ENCODE measurements at places on chromosomes 3 and 15.
A peak's percentile ranks its signal among the peaks of the same experiment; 100 is the strongest.

DNA sequence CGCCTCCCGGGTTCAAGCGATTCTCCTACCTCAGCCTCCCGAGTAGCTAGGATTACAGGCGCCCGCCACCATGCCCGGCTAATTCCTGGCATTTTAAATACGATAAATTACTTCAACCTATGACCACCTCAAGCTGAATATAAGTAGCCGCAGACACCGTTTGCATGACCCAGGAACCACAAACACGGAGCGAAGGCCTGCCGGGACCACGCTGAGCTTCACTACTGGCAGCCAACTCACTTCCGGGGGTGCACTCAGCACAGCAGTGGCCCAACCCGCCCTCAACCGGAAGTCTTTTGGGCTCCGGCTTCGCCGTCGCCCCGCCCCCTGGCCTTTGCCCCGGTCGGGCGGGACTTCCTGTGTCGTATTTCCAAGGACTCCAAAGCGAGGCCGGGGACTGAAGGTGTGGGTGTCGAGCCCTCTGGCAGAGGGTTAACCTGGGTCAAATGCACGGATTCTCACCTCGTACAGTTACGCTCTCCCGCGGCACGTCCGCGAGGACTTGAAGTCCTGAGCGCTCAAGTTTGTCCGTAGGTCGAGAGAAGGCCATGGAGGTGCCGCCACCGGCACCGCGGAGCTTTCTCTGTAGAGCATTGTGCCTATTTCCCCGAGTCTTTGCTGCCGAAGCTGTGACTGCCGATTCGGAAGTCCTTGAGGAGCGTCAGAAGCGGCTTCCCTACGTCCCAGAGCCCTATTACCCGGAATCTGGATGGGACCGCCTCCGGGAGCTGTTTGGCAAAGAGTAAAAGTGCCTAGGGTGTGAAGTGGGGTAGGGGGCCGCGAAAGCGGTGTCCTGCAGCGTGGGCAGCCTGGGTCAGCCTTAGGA, at the start of gene TIMMDC1:
Gene TIMMDC1, plus strand, starts transcription at position 362 of the 826 bp plus-strand sequence. Its CDS starts 187 bp downstream, at position 549.
- peak within 1 kb of the TSS; percentile 95 for H3K27ac ChIP-seq
- H3K4me3 ChIP-seq, result peak within 1 kb of the TSS; percentile 96
- H3K27me3 ChIP-seq, result no peaks in the 10 kb centered on the region
- peak; percentile 96 for DNase-seq
- peaks cover 29% of the 10 kb centered on the region for H3K36me3 ChIP-seq

DNA sequence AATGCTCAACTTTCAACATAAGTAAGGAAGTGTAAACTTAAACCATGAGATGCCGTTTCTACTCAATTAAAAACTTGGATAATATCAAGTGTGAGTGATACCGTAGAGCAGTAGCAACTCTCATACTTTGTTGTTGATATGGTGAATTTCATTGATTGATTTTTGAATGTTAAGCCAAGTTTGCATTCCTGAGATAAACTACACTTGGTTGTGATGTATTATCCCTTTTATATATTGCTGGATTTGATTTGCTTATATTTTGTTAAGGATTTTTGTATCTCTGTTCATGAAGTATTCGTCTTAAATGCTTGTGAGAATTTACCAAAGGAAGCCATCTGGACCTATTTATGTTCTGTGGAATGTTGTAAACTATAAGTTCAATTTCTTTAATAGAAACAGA, 21.7 kb downstream of the SLMAP start:
- H3K4me3 ChIP-seq, result no peak overlapping the region
- DNase-seq, result no peak
- peaks cover 19% of the 10 kb centered on the region for H3K36me3 ChIP-seq
- no peak overlapping the region for H3K27ac ChIP-seq
- H3K27me3 ChIP-seq, result no peaks in the 10 kb centered on the region

GRCh38 chr3:46107682-46108081, 80.4 kb upstream of the XCR1 start:
- peaks cover 4% of the 10 kb centered on the region for H3K36me3 ChIP-seq
- H3K4me3 ChIP-seq, result no peak overlapping the region
- H3K27ac ChIP-seq, result no peak overlapping the region
- no peak for DNase-seq
- peaks cover 35% of the 10 kb centered on the region for H3K4me1 ChIP-seq

GRCh38 chr3:94234177-94234788, 171.4 kb downstream of the NSUN3 start:
- no peak for DNase-seq
- H3K36me3 ChIP-seq, result no peaks in the 10 kb centered on the region
- no peak overlapping the region for H3K27ac ChIP-seq
- H3K27me3 ChIP-seq, result no peaks in the 10 kb centered on the region

GRCh38 chr3:169633789-169634188, 29.7 kb downstream of the MECOM start:
- peaks cover 4% of the 10 kb centered on the region for H3K27me3 ChIP-seq
- H3K36me3 ChIP-seq, result no peaks in the 10 kb centered on the region
- H3K4me3 ChIP-seq, result no peak overlapping the region
- H3K4me1 ChIP-seq, result no peaks in the 10 kb centered on the region

DNA sequence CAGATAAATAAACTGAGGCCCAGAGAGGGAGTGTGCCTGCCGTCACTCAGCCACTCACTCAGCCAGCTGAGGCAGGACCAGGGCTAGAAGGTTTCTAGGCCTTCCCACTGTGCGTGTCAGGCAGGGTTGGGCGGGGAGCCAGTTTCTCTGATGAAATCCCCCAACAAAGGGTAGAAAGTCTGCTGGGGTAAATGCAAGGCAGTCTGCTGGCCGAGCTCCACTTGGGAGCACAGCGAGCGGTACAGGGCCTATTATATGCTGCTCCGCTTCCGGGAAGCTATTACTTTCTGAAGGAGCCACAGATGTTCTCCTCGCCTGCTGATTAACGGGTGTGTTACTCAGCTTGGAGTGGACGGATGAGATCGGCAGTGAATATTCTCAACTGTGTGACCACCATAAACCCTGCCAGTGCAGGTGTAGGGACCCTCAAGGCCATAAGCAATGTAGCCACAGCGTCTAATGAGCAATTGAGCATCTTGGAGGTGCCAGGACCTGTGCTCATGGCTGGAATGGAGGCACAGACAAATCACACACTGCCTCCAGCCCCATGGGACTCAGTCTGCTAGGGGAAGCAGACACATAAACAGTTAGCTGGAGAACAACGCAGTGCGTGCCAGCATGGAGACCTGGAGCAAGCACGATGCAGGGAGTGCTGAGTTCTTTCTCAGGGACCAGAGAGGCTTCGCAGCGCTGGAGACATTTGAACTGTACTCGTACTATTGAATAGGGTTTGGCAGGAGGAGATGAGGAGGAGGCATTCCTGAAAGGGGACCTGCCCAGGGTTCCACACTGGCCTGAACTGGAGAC, 42.1 kb downstream of the CORO2B start:
- H3K27ac ChIP-seq, result no peak overlapping the region
- no peak overlapping the region for H3K4me3 ChIP-seq
- DNase-seq, result no peak
- H3K36me3 ChIP-seq, result no peaks in the 10 kb centered on the region

DNA sequence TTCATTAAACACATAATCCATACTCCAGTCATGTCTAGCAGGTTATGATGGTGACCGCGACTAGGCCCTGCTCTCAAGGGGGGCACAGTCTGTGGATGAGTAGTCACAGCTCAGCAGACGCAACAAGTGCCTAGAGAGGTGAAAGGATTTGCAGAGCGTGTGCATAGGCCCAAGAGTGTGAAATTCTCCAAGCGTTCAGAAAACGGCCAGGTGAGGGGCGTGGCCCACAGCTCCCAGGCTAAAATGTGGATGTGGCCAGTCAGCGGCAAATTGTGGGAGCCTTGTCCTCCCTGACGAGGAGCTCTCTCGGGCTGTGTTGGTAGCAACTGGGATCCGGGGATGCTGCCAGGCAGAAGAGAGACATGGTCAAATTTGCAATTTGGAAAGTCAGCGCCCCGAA, 46.4 kb upstream of the TSEN2 start:
- H3K27me3 ChIP-seq, result peaks cover 12% of the 10 kb centered on the region
- H3K36me3 ChIP-seq, result peaks cover 4% of the 10 kb centered on the region
- no peak overlapping the region for H3K4me3 ChIP-seq
- DNase-seq, result no peak

GRCh38 chr3:15919971-15920370, 122.2 kb upstream of the ANKRD28 start:
- peaks cover 11% of the 10 kb centered on the region for H3K27me3 ChIP-seq
- no peak for DNase-seq
- no peak overlapping the region for H3K4me3 ChIP-seq
- no peaks in the 10 kb centered on the region for H3K36me3 ChIP-seq
- H3K27ac ChIP-seq, result no peak overlapping the region
- H3K4me1 ChIP-seq, result peaks cover 1% of the 10 kb centered on the region

DNA sequence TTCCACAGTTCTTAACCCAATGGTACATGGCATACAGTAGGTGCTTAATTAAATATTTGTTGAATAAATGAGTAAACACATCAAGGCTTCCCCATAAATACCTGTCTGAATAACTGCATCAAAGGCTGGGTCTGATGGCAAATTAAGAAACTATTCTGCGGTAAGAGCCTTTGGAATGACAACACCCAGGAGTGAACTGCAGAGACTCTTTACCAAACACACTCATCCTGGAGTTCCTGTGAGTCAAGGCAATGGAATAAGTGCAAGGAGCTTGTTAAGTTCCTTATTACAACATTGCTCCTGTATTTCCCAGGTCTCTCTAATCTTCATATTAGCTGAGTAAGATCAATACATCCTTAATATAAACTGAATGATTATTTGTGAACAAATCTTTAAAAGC, 119.9 kb upstream of the STT3B start:
- H3K36me3 ChIP-seq, result no peaks in the 10 kb centered on the region
- no peaks in the 10 kb centered on the region for H3K4me1 ChIP-seq
- peaks cover 8% of the 10 kb centered on the region for H3K27me3 ChIP-seq

DNA sequence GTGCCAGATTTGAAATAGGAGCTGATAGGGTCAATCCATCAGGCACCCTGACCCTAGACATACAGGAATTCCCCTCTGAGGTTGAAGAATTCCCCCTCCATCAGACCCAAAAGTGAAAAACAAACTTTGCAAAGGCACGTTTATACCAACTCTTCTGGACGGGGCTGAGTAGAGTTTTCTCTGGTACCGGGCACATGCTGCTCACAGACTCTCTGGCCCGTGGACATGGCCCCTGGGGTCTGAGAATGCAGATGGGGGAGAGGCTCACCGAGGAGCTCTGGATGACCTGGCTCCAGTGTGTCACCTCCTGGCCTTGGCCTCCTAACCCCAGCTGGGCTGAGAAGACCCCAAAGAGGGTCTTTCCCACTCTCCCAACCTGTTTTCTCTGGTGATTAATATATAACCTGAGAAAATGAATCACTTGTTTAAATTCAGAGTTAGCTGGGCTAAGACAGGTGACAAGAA, 11.2 kb upstream of the LIPC start:
- no peak overlapping the region for H3K4me3 ChIP-seq
- H3K36me3 ChIP-seq, result no peaks in the 10 kb centered on the region
- no peaks in the 10 kb centered on the region for H3K27me3 ChIP-seq
- no peak for DNase-seq

- H3K4me3 ChIP-seq, result no peak overlapping the region
- DNase-seq, result no peak
- no peaks in the 10 kb centered on the region for H3K4me1 ChIP-seq
- H3K36me3 ChIP-seq, result no peaks in the 10 kb centered on the region
- H3K27ac ChIP-seq, result no peak overlapping the region
Measured at GRCh38 chr3:144244662-144245061, 273.0 kb downstream of the DIPK2A start.

DNA sequence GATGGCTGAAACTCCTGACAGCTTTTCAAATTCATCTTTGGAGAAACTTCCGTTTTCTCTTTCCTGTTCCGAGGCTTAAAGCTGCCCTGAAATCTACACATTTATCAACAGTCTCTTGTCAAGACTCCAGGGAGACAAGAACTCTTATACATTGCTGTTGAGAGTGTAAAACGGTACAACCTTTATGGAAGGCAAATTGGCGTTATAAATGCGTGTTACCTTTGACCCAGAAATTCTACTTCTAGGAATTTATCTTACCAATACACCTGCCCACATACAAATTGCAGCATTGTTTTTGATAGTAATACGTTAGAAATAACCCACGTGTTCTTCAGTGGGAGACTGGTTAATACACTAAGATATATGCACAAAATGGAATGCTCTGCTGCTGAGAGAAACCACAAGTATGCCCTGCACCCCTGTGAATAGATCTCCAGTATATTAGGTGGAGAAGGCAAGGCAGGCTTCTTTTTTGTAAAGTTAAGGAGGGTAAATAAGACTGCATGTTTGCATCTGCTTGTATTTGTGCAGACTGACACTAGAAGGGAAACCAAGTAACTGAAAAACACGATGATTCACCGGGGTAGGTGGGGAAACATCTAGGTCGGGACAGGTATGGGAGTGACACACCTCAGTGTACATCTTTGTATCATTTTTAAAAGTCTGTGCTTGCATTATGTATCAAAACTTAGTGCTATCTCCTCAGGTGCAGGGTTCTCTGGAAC, 97.5 kb downstream of the IGF1R start:
- no peak overlapping the region for H3K27ac ChIP-seq
- DNase-seq, result no peak
- no peak overlapping the region for H3K4me3 ChIP-seq
- no peaks in the 10 kb centered on the region for H3K27me3 ChIP-seq
- H3K36me3 ChIP-seq, result no peaks in the 10 kb centered on the region
- H3K4me1 ChIP-seq, result peaks cover 15% of the 10 kb centered on the region

DNA sequence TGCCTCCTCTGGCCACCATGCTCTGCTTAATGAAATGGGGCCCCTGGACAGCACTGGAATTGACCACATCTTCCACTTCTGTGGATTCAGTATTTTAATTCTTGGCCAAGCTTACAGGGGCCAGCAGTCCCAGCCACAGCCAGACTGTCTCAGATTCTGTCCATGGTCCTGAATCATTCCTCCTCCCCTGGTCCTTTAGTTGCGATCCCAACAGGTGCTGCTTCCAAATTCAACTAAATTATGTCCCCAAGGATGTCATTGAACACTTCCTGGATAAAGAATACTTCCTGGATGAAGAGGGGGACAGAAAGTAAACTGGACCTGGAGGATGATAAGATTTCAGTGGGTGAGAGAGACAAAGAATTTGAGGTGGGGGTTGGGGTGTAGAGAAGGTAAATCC, 111.1 kb upstream of the FOXB1 start:
- no peak overlapping the region for H3K4me3 ChIP-seq
- H3K27me3 ChIP-seq, result peaks cover 10% of the 10 kb centered on the region
- no peaks in the 10 kb centered on the region for H3K36me3 ChIP-seq
- no peaks in the 10 kb centered on the region for H3K4me1 ChIP-seq
- DNase-seq, result no peak

GRCh38 chr3:54710954-54711353, 216.9 kb downstream of the LRTM1 start:
- DNase-seq, result no peak
- H3K27me3 ChIP-seq, result no peaks in the 10 kb centered on the region
- no peak overlapping the region for H3K27ac ChIP-seq
- H3K4me3 ChIP-seq, result no peak overlapping the region
- H3K36me3 ChIP-seq, result no peaks in the 10 kb centered on the region

DNA sequence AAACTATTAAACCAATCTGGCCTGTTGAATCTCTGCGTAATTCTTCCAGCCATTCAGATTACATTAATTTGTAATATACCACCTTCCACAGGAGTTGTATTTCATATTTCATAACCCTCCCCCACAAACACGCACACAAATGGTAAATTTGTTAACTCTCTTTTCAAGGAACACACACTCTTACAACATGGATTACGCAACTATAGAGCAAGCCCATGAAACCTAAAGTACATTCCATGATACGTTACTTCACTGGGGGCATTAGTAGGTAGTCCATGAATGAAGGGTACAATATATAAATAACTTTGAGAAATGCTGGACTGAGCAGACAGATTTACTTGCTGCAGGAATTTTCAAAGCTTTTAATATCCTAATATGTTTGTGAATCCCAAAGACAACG, 65.0 kb downstream of the TRIM69 start:
- peaks cover 5% of the 10 kb centered on the region for H3K27me3 ChIP-seq
- H3K4me3 ChIP-seq, result no peak overlapping the region
- H3K27ac ChIP-seq, result no peak overlapping the region
- no peaks in the 10 kb centered on the region for H3K36me3 ChIP-seq

All from activated T-helper 2 cell treated with anti-CD3 and anti-CD28 coated beads, Interferon-gamma antibody, Interleukin-2, Interleukin-4, amounts not matched to agents 10 μg/mL and 5 μg/mL and 100 μg/mL, durations not matched to agents 14 hours and 24 hours and 36 hours (primary cell).